ENCODE measurements at places on chromosomes 16 and 17. TPM values are rescaled to one million over a fixed set of nuclear protein-coding genes. Genes with fewer than 3 reads are reported as not detected.

- DNase-seq: peak; percentile 36
These were observed 40.6 kb upstream of the CDH5 start for GRCh38 chr16:66325717-66326376.

DNA sequence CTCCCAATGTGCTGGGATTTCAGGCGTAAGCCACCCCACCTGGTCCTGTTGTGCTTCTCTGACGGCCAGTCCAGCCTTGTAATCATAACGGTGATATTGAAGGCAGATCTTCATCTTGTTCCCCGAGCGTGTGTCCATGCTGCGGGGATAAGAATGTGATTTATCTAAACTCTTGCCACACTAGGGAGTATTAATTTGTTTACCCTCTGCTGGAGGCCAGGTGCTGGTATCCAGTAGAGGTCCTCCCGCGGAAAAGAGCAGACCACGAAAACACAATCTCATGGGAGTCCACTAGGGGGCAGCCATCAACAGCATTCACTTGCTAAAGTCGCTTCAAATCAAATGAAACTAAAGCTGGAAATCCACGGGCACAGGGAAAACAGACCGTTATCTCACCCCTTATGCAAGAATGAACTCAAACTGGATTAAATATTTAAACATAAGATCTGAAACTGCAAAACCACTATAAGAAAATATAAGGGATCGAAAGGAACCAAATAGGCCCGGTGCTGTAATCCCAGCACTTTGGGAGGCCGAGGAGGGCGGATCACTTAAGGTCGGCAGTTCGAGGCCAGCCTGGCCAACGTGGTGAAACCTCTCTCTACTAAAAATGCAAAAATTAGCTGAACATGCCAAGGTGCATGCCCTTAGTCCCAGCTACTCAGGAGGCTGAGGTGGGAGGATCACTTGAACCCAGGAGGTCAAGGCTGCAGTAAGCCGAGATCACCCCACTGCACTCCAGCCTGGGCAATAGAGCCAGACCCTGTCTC is 22.3 kb upstream of the RBBP6 start:
- peak; percentile 94 for DNase-seq

DNA sequence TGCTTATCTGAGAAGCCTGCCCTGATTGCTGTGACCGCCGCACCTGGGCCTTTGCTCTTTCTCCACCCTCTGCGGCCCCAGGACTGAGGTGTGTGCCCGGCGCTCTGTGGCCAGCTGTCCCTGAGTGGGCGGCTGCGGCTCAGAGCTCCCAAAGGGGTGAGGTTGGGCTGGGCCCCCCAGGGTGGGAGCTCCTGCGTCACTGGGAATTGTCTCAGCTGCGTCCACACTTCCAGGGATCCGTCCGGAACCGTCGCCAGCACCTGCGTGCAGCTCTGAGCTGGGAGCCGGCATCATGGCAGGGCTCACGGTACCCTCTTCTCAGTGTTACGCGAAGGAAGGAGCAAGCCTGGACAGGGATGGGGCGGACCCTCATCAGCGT is 24.3 kb downstream of the ZNF469 start:
- DNase-seq: no peak

- no peak for DNase-seq
These were observed 22.5 kb upstream of the MYO15B start for GRCh38 chr17:75565066-75565465.

DNA sequence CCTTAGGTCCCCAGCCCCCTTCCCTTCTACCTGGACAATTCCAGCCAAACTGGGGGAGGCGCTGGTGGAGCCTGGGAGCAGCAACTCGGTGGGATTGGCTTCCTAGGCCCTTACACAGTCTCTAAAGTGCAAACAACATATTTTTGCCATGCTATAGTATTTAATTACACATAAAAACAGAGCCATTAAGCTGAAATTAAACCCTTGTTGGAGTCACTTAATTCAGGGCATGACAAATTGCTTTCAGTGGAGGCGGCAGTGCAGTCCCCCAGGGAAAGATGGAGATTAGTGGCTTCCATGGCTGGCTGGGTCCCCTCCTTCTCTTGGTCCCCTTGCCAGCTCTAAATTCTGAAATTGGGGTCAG is 17.3 kb downstream of the IGFBP4 start:
- DNase-seq: no peak

GRCh38 chr16:70529051-70529777 is 5.6 kb downstream of the SF3B3 start:
- DNase-seq: no peak

DNA sequence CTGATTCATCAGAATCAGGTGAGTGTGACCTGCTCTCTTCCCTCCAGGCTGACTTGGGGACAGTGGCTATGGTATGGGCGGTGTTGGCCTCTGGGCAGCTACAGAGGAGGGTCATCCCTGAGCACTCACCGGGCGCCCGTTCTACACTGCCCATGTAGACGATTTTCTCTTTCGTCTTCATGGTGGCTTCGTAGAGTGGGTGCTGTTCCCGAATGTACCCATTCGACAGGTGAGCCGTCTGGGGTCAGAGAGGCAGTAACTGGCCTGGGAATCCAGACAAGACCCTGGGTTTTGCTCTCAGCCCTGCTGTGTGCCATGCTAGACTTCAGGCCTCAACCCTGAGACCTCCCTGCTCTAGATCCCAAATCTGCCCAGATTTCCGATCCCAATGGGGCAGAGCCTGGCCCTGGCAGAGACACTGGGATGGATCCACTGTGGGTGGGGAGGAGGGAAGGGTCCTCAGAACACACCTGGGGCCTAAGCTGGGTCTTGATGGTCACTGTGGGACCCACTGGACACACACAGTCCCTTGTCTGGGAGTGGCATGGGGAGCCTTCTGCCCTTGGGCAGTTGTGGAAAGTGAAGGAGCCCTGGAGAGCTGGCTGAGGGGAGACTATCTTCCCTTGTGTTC is 13.2 kb downstream of the USP6 start:
- no peak for DNase-seq

- no peak for DNase-seq
These were observed 248.4 kb downstream of the C16orf95 start for GRCh38 chr16:87068762-87069150.

- no peak for DNase-seq
These were observed 98.8 kb downstream of the SYCE1L start for GRCh38 chr16:77297996-77298395.

DNA sequence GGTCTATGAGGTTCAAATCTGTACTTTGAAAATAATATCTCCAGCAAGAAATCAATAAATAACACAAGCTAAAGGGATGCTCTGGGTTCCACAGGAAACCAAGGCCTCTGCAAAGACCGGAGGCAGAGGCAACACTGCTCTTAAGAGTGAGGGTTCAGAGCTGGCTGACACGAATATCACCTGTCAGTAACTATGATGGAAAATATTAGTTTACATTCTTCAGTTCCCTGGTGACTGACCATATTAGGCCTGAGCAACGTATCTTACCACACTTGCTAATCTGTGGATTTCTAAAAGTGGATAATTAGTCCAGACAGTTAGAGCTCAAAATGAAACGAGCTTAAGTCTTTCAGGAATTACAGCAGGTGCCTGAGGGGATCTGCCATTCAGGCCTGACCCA is 459.3 kb downstream of the HS3ST3B1 start:
- DNase-seq: no peak

- DNase-seq: no peak
These were observed 256.5 kb upstream of the TNRC6C start for GRCh38 chr17:77701996-77702395.

- DNase-seq: peak; percentile 70
These were observed 4.4 kb upstream of the HIC1 start for GRCh38 chr17:2050300-2051060.

NEUROD2 gene
- not detected for total RNA-seq

TEKT1 gene
- 2.2 TPM for total RNA-seq

DYNLRB2 gene
- total RNA-seq: not detected

USP43 gene
- 2.6 TPM for total RNA-seq

SDK2 gene
- total RNA-seq: not detected

PPP1R27 gene
- not detected for total RNA-seq

MYH13 gene
- 1.2 TPM for total RNA-seq

NPW gene
- total RNA-seq: not detected

ARHGDIG gene
- 13.6 TPM for total RNA-seq

GFER gene
- 9.6 TPM for total RNA-seq

SKAP1 gene
- 2.4 TPM for total RNA-seq
